Pancreas (tissue), 10 donors: ENCODE measurements at places on chromosomes 12 and 14. TPM values are rescaled to one million over a fixed set of nuclear protein-coding genes. Genes with fewer than 3 reads are reported as not detected.

GRCh38 chr12:104719700-104720338 is 238.3 kb downstream of the SLC41A2 start:
- DNase-seq = no peak

DNA sequence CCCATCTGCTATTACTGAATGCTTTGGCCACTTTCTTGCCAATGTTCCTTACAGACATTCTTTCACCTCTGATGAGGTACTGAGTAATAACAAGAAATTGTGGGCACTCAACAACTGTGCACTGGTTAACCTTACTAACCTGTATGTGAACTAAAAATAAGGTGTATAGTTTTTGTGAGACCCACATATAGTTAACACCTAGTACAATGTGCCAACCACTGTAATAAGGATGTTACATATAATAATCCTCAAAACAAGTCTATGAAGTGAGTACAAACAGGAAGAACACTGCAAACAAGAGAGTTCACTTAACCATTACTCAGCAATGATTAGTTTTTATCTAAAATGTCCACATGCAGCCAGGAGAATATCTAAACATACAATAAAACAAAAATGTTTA is 4.5 kb downstream of the DDHD1 start:
- no peak for DNase-seq

GRCh38 chr14:36666416-36667206 is 5.0 kb downstream of the PAX9 start:
- no peak for DNase-seq

Gene NANOG
- not detected for total RNA-seq

DNA sequence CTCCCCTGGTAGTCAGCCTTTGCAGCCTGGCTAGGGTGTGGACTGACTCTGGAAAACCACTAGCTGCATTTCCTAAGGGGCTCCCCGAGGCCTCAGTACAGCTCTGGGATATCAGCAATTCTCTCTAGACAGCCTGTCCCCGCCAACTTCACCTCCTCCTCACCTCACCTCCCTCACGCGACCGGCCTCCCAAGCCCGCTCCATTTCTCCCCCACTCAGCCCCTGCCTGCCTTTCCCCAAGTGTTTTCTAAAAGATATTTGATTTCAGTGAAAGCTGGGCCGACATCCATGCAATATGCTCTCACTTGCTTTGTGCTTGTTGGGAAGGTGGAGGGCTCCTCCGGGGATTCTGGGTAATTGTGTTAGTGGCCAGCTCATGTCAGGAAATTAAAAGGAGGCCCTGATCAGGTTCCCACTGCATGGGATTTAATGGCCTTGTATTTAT is 91.8 kb downstream of the ESRRB start:
- no peak for DNase-seq

DNA sequence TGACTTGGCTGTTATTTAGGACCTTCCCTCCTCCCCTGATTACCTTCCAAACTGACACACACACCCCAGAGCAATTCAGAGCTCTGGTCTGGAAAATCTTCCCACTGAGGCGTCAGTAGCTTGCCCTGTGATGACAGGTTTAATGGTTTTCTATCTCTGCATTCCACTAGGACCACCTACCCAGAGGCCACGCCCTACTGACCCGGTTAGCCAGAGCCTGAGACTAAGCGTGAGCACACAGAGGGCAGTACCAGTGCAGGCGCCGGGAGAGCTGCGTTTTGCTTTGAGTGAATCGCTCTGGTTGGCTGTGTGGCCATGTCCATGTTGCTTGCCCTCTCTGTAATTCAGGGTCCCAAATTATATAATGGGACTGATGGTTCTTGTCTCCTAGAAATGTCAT is 36.2 kb upstream of the ATP2A2 start:
- DNase-seq = no peak

Gene HCAR3
- total RNA-seq = 0.22 TPM

GRCh38 chr14:41957459-41957858 is 350.8 kb downstream of the LRFN5 start:
- DNase-seq = no peak

DNA sequence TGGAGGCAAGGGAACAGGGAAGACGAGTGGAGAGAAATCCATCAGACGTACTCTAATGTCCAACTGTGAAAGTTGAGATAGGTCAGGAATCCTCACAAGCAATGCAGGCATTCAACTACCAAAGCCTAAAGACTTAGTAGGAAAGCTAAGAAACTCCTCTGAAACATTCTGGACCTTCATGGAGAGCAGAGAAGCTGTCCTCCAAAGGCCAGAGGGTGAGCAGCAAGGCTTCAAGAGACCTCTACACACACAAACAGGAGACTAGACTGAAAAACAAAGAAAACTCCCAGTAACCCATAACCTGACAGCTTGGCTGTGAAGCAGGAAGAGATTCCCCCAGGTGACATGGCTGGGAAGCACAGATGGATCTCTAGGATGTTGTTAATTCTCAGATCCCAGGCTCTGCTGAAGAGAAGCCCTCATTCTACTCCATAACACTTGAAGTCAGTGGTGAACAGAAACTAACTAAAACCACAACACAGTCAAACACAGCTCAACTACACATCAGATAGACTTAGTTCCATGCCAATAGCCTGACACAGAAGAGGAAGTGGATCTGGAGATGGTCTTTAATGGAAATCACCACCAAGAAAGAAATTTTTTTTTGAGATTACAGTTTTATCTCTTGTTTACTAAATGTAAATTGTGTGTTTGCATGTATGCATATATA is 23.2 kb upstream of the LYZ start:
- no peak for DNase-seq
